Renal cortex interstitium (tissue), 15 donors: ENCODE measurements at places on chromosomes 16 and 17. TPM values are rescaled to one million over a fixed set of nuclear protein-coding genes. Genes with fewer than 3 reads are reported as not detected.

DNA sequence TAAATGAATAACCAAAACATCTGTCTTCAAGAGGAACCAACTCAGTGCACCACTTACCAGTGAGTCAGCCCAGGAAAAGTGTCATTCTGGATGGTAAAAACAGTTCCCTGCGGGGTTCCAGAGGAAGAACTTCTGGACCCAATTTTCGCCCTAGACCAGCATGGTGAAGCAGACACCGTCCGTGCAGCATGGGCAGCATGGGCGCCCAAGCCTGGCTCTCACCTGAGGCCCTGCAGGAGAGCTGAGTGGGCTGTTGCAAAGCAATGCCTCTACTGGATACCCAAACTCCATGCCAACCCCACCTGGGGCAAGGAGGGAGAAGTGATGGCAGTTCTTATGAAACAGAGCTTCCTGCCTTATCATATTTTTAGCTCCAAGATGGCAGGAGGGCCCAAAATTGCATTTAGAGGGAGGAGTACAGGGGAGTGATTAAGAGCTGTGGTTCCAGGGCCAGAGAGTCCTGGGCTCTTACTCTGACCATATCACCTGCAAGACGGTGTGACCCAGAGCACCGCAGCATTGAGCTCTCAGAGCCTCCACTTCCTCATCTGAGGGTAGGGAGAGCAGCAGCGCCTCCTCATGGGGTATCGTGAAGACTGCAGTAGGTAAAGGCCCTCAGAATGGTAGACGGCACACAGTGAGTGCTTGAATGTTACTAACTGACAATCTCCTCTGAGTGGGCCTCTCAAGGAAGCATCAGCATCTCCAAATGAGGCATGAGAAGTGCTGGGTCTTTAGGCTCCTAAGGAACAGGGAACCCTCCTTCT is 16.6 kb upstream of the INPP5K start:
- DNase-seq = no peak

- DNase-seq = no peak
Observed at GRCh38 chr17:33667052-33667509, 374.0 kb upstream of the ASIC2 start.

DNA sequence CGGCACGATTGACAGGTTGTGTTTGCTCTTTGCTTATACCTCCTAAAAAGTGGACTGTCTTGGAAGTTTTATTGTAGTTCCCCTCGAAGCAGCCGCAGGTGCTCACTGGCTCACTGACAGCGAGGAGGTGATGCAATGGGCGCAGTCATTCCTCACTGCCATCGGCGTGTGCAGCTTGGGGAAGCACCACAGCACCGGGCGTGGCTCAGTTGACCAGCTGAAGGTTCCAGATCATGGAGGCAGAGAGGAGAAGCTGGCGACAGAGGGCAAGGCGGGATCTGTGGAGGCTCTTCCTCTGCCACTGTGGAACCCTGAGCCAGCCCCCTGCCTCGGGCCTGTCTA is 72.1 kb upstream of the TNRC6C start:
- DNase-seq = no peak

The ZG16B gene
- polyA plus RNA-seq = not detected

DNA sequence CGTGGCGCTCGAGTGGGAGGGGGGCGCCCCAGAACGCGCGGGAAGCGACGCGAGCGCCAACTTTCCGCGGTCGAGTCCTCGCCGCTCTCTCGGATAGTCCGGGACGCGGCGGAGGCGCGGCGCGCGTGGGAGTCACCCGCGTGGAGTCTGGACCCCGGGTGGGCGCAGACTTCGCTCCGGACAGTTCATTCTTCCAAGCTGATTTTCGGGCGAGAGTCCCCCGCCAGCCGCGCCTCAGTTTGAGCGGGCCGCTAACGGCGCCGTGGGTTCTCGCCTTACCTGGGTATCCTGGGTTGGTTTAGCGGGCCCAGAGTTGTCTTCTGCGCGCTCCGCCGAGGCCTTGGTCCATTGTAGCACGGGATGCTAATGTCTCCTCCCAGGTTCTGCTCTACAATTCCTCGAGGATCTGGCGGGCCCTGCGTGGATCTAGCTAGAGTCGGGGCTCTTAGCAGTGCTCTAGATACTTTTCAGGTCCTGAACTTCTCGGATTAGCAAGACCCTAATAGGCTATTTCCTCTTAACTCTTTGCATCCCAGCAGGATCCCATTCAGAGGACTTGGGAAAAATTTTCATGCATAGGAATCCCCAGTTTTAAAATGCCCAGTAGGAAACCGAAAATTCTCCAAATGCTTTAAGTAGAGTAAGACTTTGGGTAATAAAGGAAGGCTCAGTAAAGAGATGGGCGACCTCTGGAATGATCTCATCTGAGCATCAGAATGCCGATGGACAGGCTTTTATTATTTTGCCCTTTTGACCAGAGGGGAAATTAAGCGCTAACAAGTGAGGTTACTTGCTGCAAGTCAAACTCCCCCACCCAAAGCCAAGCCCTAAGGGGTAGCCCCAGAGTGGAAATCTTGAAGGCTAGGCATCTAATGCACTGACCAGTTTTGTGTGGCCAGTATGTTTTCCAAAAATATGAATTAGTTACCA is 537 bp upstream of the GJC1 start:
- DNase-seq = peak; percentile 17

- DNase-seq = no peak
Observed at GRCh38 chr16:4990415-4990814, 32.3 kb downstream of the SEC14L5 start.

- no peak for DNase-seq
Observed at GRCh38 chr16:66925322-66925840, at the start of gene RRAD. TSS of gene RRAD (minus strand) at chr16:66925535. CDS start at chr16:66925179, 356 bp downstream.

The CCL4L2 gene
- 1.8 TPM for polyA plus RNA-seq

The TBC1D3I gene
- polyA plus RNA-seq = 3.3 TPM

The G6PC1 gene
- 6.2 TPM for polyA plus RNA-seq

The CES3 gene
- 2.8 TPM for polyA plus RNA-seq

The SOST gene
- 45.9 TPM for polyA plus RNA-seq

The PHOSPHO1 gene
- polyA plus RNA-seq = 2.1 TPM

The CACNG5 gene
- polyA plus RNA-seq = 2.9 TPM

GRCh38 chr16:48860341-48860740 is 250.4 kb upstream of the N4BP1 start:
- no peak for DNase-seq

The TBC1D3K gene
- polyA plus RNA-seq = not detected

DNA sequence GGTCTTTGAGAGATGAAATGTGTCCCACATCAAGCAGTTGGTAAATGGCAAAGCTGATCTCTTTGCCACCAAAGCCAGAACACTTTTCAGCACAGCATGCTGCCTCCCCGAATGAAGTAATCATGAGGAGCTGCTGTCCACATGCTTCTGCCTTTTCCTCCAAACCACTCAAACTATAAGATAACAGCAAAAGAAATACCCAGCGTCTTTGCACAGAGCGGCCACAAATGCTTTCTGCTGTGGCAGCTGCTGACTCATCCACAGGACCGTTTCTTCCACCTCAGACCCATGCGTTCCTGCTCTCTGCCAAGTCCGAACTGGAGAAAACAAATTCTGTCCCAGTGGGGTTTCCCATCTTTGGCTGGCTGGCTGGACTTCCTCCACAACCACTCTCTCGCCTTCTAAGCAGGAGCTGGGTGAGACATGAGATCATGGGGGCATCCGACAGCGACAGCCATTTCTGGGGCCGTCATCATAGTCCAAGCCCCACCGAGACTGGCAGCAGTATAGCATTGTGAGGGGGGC is 27.1 kb downstream of the TBC1D3B start:
- no peak for DNase-seq

DNA sequence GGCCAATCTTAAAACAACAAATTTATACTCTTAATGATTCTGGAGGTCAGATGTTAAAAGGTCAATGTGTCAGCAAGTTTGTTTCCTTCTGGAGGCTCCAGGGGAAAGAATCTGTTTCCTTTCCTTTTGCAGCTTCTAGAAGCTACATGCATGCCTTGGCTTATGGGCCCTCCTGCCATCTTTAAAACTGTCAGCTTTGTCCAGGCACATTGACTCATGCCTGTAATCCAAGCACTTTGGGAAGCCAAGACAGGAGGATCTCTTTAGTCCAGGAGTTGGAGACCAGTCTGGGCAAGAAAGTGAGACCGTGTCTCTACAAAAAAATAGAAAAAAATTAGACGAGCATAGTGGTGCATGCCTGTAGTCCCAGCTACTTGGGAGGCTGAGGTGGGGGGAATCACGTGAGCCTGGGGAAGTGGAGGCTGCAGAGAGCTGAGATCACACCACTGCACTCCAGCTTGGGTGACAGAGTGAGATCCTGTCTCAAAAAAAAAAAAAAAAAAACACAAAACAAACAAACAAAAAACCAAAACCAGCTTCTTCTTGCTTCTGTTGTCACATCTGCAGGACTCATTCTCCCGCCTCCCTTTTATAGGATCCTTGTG is 58.3 kb downstream of the NOS2 start:
- DNase-seq = no peak

DNA sequence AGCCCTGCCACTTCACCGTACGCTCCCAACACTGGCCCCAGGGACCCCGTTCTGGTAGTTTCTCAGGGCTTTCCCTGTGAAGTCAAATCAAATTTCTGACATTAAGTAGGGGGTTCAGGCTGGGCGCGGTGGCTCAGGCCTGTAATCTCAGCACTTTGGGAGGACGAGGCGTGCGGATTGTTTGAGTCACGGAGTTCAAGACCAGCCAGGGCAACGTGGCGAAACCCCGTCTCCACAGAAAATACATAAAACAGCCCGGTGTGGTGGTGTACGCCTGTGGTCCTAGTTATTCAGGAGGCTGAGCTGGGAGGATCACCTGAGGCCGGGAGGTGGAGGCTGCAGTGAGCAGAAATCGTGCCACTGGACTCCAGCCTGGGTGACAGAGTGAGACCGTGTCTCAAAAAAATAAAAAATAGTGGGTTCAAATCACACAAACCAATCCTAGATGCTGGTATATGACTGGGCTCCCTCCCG is 632 bp downstream of the CYBC1 start:
- no peak for DNase-seq

GRCh38 chr16:27405546-27406451 is 3.8 kb downstream of the IL21R start:
- no peak for DNase-seq

The KCNAB3 gene
- polyA plus RNA-seq = 10.6 TPM

GRCh38 chr16:12675852-12676251 is 127.8 kb downstream of the CPPED1 start:
- DNase-seq = no peak

The HS3ST4 gene
- 0.53 TPM for polyA plus RNA-seq

The ZNF469 gene
- polyA plus RNA-seq = 1.0 TPM

DNA sequence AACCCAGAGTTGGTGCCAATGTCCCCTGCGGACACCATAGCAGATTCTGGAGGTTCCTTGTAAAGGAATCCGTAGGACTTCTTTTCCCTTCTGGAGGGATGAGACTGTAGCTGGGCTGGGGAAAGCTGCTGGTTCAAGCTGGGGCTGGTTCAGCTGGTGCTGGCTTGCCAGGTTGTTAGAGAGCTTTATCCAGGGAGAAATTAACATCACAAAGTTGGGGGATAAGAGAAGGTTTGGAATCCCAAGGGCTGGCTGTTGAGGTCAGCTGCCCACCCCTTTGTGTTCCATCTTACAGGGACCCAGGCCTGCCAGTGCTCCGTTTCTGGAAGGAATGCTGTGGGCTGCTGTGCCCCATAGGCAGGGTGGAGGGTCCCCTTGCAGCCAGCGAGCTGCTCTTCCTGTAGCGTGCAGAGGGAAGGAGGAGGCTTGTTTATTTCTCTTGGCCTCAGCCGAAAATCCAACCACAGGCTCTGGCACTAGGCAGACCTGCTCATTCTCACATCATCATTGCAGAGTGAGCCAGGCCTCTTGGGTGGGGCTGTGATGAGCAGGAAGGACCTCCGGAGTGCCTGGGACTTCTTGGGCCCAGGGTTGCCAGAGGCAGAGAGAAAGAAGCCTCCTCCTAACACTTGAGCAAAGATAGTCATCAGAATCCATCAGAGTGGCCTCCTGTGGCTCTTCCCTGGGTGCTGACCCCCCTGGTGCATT is 251.1 kb downstream of the SEC14L1 start:
- no peak for DNase-seq

- DNase-seq = no peak
Observed at GRCh38 chr16:73572135-73572828, 524.4 kb upstream of the ZFHX3 start.

The FAM171A2 gene
- polyA plus RNA-seq = 45.2 TPM

The AGRP gene
- 0.53 TPM for polyA plus RNA-seq

The ARL5C gene
- polyA plus RNA-seq = 0.50 TPM

The DHX38 gene
- 76.8 TPM for polyA plus RNA-seq

DNA sequence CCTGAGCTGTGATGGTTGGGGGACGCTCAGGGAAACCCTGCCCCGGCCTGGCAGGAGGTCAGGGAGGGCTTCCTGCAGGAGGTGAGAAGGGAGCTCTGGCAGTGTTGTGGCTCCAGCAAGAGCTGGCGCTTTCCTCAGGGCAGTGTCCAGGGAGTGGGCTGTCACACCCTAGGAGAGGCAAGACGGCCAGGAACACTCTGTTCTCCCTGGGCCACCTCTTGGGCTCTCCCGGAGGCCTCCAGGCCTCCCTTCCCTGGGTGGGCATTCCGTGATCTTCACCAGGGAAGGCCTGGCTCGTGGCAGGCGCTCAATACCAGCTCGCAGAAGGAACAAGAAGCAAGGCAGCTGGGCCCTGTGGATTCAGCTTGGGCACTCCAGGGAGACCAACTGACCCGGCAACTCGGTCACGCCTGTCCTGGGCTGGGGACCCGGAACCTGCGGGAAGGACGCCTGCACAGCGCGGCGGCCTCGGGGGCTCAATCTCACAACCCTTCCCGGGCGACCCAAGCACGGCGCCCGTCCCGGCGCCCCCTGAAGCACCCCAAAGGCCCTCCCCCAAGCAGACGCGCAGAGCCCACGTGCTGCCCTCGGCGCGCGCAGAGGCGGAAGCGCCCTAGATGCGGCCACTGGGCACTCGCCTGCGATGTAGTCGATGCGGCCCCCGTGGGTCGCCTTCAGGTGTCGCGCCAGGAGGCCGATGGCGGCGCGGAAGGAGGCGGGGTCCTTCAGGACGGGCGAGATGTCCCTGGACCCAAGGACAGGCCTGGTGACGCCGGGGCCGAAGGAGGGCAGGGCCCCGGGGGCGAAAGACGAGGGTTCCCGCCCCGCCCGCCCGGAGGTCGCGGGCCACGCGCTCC is 588 bp downstream of the APRT start:
- peak; percentile 71 for DNase-seq

- DNase-seq = no peak
Observed at GRCh38 chr16:53510704-53511070, 7.7 kb upstream of the AKTIP start.

GRCh38 chr16:22633799-22634198 is 123.1 kb downstream of the NPIPB5 start:
- DNase-seq = no peak

The ARHGDIG gene
- polyA plus RNA-seq = 6.1 TPM

The CCR7 gene
- polyA plus RNA-seq = 0.48 TPM

DNA sequence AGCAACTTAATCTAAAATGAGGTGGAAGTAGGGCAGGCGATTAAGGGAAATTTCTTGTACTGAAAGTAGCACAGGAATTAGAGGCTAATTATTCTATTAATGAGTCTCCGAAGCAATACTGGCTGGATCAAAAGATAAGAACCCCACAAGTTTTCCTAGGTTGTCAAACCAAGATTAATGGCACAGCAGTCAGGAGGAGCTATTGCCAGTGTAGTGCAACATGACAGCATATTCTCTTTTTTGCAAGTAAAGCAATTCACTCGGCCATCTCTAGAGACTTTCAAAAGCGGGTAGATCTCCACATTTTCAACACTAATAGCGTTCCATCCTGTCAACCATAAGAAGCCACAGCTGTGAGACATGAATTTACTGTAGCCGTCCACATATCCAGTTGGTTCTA is 81.2 kb downstream of the CYB561 start:
- DNase-seq = no peak
